ENCODE measurements at places on chromosomes 1 and 21. TPM values are rescaled to one million over a fixed set of nuclear protein-coding genes. Genes with fewer than 3 reads are reported as not detected.

CFH gene
- total RNA-seq, result 67.9 TPM

- H3K27me3 ChIP-seq, result peaks cover 3% of the 10 kb centered on the region
- H3K36me3 ChIP-seq, result no peaks in the 10 kb centered on the region
- no peak for DNase-seq
- no peak overlapping the region for H3K4me3 ChIP-seq
Observed at GRCh38 chr1:168509875-168510791, 33.7 kb downstream of the XCL2 start.

CD48 gene
- not detected for total RNA-seq

MASP2 gene
- not detected for total RNA-seq

DNA sequence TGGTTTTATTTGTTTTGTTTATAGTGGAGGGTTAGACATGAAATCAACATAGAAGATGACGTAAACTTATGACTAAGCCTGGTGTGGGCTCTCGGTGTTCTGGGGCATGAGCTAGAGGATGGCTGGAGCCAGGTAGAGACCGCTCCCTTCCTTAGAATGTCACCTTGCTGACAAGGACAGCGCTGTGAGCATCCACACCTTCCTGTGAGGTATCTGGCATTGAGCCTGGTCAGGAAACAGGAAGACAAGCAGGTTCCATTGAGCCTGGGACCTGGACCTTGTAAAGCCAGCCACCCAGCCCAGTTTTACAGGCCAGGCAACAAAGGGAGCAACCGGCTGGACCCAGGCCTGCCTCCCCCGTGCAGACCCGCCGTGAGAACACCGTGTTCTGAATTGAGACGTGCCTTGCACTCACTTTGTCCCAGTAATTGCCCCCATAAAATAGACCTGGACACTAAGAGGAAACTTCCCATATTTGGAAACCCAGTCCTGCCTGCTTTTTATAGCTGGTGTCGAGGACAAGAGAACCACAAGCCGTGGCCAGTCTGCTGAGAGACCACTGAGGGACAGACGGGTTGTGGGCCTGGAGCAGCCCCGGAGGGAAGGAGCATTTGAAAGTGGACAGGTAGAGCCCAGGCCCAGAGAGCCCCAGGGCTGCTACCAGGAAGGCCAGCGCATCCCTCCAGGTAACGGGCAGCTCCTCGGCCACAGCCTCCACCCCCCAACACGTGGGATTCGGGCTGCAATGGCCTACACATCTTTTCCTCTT lies 78.0 kb downstream of the PDE9A start:
- no peaks in the 10 kb centered on the region for H3K4me1 ChIP-seq
- H3K27ac ChIP-seq, result no peak overlapping the region
- no peak for DNase-seq
- H3K4me3 ChIP-seq, result no peak overlapping the region

DNA sequence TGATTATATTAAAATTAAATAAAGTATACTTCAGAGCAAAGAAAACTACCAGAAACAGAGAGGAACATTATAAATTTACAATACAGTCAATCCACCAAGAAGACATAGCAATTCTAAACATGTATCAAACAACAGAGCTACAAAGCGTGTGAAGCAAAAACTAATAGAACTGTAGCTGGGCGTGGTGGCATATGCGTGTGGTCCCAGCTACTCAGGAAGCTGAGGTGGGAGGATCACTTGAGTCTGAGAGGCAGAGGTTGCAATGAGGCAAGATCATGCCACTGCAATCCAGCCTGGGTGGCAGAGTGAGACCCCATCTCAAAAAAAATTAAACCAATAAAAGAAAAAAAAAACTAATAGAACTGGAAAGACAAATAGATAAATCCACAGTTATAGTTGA lies 12.3 kb downstream of the CCDC185 start:
- no peak for DNase-seq
- H3K4me1 ChIP-seq, result no peaks in the 10 kb centered on the region
- H3K36me3 ChIP-seq, result no peaks in the 10 kb centered on the region
- no peak overlapping the region for H3K4me3 ChIP-seq

GRCh38 chr1:82492159-82492558 lies 691.4 kb downstream of the ADGRL2 start:
- no peak for DNase-seq
- no peak overlapping the region for H3K4me3 ChIP-seq
- H3K27me3 ChIP-seq, result peaks cover 2% of the 10 kb centered on the region
- no peaks in the 10 kb centered on the region for H3K4me1 ChIP-seq

GRCh38 chr1:68798071-68798470 lies 301.2 kb upstream of the DEPDC1 start:
- H3K36me3 ChIP-seq, result no peaks in the 10 kb centered on the region
- peaks cover 11% of the 10 kb centered on the region for H3K4me1 ChIP-seq
- no peaks in the 10 kb centered on the region for H3K27me3 ChIP-seq
- no peak overlapping the region for H3K27ac ChIP-seq
- DNase-seq, result no peak
- no peak overlapping the region for H3K4me3 ChIP-seq

DNA sequence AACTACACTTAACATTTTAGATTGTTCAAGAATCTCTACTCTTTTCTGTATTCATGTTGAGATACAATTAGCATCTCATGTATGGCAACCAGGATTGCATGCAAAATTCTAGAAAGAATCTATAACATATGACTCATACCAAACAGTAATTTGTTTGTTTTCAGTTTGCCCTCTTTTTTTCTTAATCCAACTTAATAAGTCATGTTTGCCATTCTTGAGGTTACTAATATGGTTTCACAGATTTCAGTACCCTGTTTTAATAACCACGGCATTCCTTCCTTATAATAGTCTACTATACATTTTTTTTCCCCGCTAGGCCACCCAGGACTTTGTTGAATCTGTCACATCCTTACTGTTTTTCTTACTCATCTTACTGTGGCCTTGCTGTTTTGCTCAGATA lies 140.8 kb downstream of the FMN2 start:
- H3K27me3 ChIP-seq, result no peaks in the 10 kb centered on the region
- DNase-seq, result no peak
- no peak overlapping the region for H3K27ac ChIP-seq
- H3K36me3 ChIP-seq, result no peaks in the 10 kb centered on the region
- no peak overlapping the region for H3K4me3 ChIP-seq

GRCh38 chr1:160360227-160360695 lies 6.6 kb upstream of the NHLH1 start:
- H3K4me1 ChIP-seq, result peaks cover 39% of the 10 kb centered on the region
- H3K36me3 ChIP-seq, result peaks cover 57% of the 10 kb centered on the region
- DNase-seq, result no peak
- H3K27me3 ChIP-seq, result peaks cover 4% of the 10 kb centered on the region
- H3K27ac ChIP-seq, result no peak overlapping the region
- H3K4me3 ChIP-seq, result no peak overlapping the region

- peak overlapping the region; percentile 94 for H3K27ac ChIP-seq
- H3K36me3 ChIP-seq, result peaks cover 10% of the 10 kb centered on the region
- DNase-seq, result no peak
- peaks cover 6% of the 10 kb centered on the region for H3K27me3 ChIP-seq
Observed at GRCh38 chr1:151809985-151810556, 4.9 kb upstream of the LINGO4 start.

- peak overlapping the region; percentile 88 for H3K27ac ChIP-seq
- H3K4me1 ChIP-seq, result peaks cover 18% of the 10 kb centered on the region
- peaks cover 1% of the 10 kb centered on the region for H3K27me3 ChIP-seq
- no peak overlapping the region for H3K4me3 ChIP-seq
- peaks cover 4% of the 10 kb centered on the region for H3K36me3 ChIP-seq
Observed at GRCh38 chr1:167905182-167905581, 8.8 kb downstream of the ADCY10 start.

A3GALT2 gene
- total RNA-seq, result not detected

PLCH2 gene
- total RNA-seq, result not detected

GRCh38 chr1:167501515-167502191 lies 16.7 kb downstream of the CD247 start:
- H3K4me1 ChIP-seq, result peaks cover 11% of the 10 kb centered on the region
- DNase-seq, result no peak
- H3K27ac ChIP-seq, result no peak overlapping the region
- no peaks in the 10 kb centered on the region for H3K36me3 ChIP-seq
- no peaks in the 10 kb centered on the region for H3K27me3 ChIP-seq
- no peak overlapping the region for H3K4me3 ChIP-seq

BCAN gene
- 0.46 TPM for total RNA-seq

- no peak for DNase-seq
- H3K36me3 ChIP-seq, result no peaks in the 10 kb centered on the region
- no peak overlapping the region for H3K27ac ChIP-seq
- no peak overlapping the region for H3K4me3 ChIP-seq
Observed at GRCh38 chr1:174974711-174975119, 25.0 kb upstream of the CACYBP start.

TLR5 gene
- total RNA-seq, result 0.77 TPM

DNA sequence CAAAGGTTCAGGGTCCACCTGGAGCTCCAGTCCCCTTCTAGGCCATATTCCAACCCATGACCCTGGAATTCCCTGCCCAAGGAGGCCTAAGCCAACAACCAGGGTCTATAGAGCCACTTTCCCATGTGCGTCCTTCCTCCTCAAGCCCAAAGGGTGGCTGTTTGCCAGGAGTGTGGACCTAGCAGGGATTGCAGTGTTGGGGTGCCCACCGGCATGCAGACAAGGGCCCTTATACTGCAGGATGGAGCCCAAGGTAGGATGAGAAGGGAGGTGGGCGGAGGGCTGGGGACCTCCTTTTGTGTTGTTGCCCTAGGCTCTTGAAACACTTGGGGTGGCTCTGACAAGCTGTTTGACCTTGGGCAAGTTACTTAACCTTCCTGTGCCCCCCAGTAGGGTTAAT lies 19.7 kb upstream of the ADGRB2 start:
- H3K27ac ChIP-seq, result no peak overlapping the region
- no peak overlapping the region for H3K4me3 ChIP-seq
- peaks cover 12% of the 10 kb centered on the region for H3K4me1 ChIP-seq
- DNase-seq, result no peak

FMOD gene
- not detected for total RNA-seq

GNAT2 gene
- 0.26 TPM for total RNA-seq

DNA sequence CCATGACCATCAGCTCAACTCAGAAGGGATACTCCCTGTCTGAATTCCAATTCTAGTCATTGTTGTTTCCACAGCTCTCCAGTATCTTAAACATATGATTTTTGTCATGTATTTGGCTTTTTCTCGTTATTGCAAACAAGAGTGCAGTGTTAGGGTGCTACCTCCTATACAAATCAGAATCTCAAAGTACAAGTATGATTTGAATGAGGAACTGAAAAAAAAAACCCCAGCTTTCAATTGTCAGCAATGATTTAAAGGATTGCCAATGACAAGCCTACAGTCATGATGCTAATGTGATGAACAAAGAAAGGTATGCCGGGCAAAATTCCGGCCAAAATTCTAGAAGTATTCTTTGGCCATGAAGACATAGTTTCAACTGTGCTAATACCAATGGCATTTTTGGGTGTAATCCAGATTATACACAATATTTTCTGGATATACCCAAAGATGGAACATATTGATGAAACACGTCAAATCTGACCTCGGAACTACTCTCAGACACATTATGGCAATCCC lies 14.9 kb downstream of the TMEM35B start:
- no peaks in the 10 kb centered on the region for H3K36me3 ChIP-seq
- no peak overlapping the region for H3K27ac ChIP-seq
- DNase-seq, result no peak
- no peaks in the 10 kb centered on the region for H3K4me1 ChIP-seq
- no peak overlapping the region for H3K4me3 ChIP-seq

GRCh38 chr1:162165528-162165927 lies 96.0 kb downstream of the NOS1AP start:
- peaks cover 52% of the 10 kb centered on the region for H3K4me1 ChIP-seq
- H3K27ac ChIP-seq, result no peak overlapping the region
- DNase-seq, result no peak
- peaks cover 4% of the 10 kb centered on the region for H3K27me3 ChIP-seq
- H3K4me3 ChIP-seq, result no peak overlapping the region
- H3K36me3 ChIP-seq, result no peaks in the 10 kb centered on the region

DNA sequence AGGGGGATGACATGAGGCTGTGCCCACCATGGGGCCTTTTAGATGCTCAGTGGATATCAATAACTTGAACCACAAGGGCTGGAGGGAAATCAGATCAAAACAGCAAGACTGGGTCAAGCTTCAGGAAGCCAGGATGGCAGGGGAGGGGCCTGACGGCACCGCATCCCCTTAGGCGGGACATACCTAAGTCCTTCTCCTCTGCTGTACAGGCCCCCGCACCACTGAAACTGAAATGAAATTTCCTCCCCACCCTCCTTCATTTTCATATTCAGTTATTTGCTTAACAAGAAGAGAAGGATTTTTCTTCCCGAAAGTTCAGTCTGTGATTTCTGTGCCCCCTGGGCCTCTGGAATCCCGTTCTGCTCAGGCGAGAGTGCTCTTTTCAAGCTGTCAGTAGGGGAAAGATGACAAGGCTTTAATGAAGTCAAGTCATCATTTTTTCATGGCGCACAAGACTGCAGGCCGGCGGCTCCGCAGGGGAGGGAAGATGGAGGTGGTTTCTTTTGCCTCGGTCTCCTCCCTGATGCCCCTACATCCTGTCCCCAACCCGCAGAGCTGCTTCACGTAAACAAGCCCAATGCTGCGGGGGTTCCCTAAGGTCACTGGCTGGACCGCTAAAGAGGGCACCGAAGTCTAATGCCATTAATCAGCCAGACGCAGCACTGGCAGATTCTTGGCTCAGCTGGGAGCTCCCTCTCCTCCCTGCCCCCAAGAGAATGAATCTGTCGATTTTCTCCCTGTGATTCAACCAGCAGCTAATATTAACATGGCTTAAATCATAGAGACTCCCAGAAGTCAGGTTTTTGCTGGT lies 264.8 kb downstream of the C1orf94 start:
- peaks cover 3% of the 10 kb centered on the region for H3K27me3 ChIP-seq
- no peak for DNase-seq
- H3K4me1 ChIP-seq, result no peaks in the 10 kb centered on the region

DNA sequence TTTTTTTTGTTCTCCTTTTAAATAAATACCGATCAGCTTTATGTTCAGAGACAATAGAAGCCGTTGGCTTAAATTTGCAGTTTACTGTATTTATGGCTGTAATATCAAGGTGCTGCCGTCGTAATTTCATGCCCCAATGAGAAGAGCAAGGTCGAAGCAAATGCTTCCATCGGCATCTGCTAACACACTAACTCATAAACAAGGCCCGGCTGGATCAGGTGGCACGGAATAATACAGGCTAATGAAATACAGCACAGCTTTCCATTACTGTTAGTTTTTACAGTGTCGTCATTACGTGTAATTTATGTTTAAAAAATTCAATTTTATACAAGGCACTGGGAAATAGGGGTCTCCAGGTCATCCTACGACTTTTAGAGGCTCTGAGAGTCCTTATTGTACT lies 119.0 kb downstream of the PEX14 start:
- H3K27me3 ChIP-seq, result peaks cover 10% of the 10 kb centered on the region
- H3K4me1 ChIP-seq, result peaks cover 50% of the 10 kb centered on the region
- H3K27ac ChIP-seq, result no peak overlapping the region

- DNase-seq, result no peak
- H3K36me3 ChIP-seq, result no peaks in the 10 kb centered on the region
- peaks cover 1% of the 10 kb centered on the region for H3K27me3 ChIP-seq
- no peaks in the 10 kb centered on the region for H3K4me1 ChIP-seq
- no peak overlapping the region for H3K4me3 ChIP-seq
Observed at GRCh38 chr1:238177351-238177750, 286.6 kb upstream of the ZP4 start.

Measured in endothelial cell (in vitro differentiated cells).